ENCODE measurements at places on chromosomes 5 and 9. TPM values are rescaled to one million over a fixed set of nuclear protein-coding genes. Genes with fewer than 3 reads are reported as not detected.

ARHGEF39 gene
- polyA plus RNA-seq: 3.2 TPM

DOCK2 gene
- polyA plus RNA-seq: 5.0 TPM

VLDLR gene
- polyA plus RNA-seq: 28.5 TPM

RNF145 gene
- polyA plus RNA-seq: 95.6 TPM

TBCA gene
- polyA plus RNA-seq: 323 TPM
